Neural progenitor cell (in vitro differentiated cells): ENCODE measurements at places on chromosomes 3 and 15. TPM values are rescaled to one million over a fixed set of nuclear protein-coding genes. Genes with fewer than 3 reads are reported as not detected.

- H3K4me3 ChIP-seq: no peak overlapping the region
- no peaks in the 10 kb centered on the region for H3K4me1 ChIP-seq
- DNase-seq: no peak
- no peaks in the 10 kb centered on the region for H3K36me3 ChIP-seq
- H3K27ac ChIP-seq: no peak overlapping the region
These were observed 260.0 kb upstream of the THBS1 start for GRCh38 chr15:39320886-39321285.

CERS3 gene
- total RNA-seq: 0.15 TPM in 1 of 2 replicates, not detected in the other

DNA sequence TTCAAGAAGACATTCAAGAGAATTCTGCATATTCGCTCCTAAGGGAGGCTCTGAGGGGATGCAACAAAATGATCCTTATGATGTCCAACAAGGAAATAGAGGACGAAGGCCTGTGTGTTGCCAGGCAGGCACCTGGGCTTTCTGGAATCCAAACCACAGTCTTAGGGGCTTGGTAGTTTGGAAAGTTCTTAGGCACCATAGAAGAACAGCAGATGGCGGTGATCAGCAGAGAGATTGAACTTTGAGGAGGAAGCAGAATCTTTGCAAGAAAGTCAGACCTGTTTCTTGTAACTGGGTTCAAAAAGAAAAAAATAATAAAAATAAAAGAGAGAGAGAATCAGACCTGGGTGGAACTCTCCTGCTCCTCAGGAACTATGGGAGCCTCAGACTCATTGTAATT is 11.7 kb upstream of the ATG7 start:
- H3K4me1 ChIP-seq: peaks cover 7% of the 10 kb centered on the region
- no peaks in the 10 kb centered on the region for H3K36me3 ChIP-seq
- peaks cover 31% of the 10 kb centered on the region for H3K27me3 ChIP-seq
- no peak for DNase-seq

SAMMSON gene
- total RNA-seq: not detected in 2 replicates

DNA sequence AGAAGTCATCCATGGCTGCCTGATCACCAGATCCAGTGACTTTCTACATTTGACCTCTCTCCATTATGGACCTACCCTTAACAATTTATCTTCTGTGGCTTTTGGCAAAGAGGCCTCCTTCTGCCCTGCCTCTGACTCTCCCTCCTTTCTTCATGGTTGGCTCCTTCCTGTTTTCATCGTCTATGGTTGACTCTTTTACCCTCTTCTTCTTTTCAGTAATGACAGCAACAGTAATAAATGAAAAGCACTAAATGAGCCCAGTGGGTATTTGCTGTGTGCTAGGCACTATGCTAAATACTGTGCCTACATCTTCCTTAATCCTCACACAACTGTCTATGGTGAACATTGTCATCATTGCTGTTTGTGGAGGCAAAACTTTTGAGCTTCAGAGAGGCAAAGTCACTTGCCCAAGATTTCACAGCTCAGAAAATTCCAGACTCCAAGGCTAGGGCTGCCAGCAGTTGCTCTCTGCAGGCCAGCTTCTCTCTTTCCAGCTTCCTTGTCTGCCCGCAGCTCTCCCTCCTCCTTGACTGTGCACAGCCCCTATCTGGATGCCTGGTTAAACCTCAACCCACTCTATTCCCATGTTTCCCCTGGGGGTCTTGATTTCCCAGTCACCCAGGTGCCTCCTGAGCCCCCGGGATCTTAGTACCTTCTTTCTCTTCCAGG is 24.6 kb downstream of the ITPR1 start:
- no peaks in the 10 kb centered on the region for H3K36me3 ChIP-seq
- no peaks in the 10 kb centered on the region for H3K27me3 ChIP-seq
- peaks cover 13% of the 10 kb centered on the region for H3K4me1 ChIP-seq
- DNase-seq: no peak
- no peak overlapping the region for H3K27ac ChIP-seq
- H3K4me3 ChIP-seq: no peak overlapping the region

DNA sequence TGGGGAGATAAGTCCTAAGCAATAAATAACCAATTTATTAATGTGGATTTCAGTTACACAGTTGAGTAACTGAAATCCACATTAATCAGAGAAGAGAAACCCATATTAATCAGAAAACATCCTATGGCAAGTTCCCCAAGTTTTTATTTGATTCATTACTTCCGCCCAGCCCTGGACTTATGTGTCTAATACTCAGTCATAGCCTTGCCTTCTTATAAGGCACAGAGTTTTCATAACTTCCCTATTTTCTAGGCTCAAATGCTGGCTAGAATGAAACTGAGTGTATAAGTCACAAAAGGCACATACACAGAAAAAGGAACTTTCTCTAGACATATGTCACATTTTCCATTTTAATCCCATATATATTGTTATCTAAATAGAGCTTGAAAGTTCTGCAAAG is 28.8 kb downstream of the CD47 start:
- H3K27ac ChIP-seq: no peak overlapping the region
- H3K4me3 ChIP-seq: no peak overlapping the region
- no peaks in the 10 kb centered on the region for H3K27me3 ChIP-seq
- no peaks in the 10 kb centered on the region for H3K36me3 ChIP-seq

- no peak overlapping the region for H3K27ac ChIP-seq
- H3K4me1 ChIP-seq: peaks cover 60% of the 10 kb centered on the region
- H3K4me3 ChIP-seq: no peak overlapping the region
- H3K36me3 ChIP-seq: no peaks in the 10 kb centered on the region
These were observed 253.2 kb downstream of the NR2F2 start for GRCh38 chr15:96583671-96584070.

FRMD4B gene
- 13.0 and 17.3 TPM in 2 replicates for total RNA-seq

- no peak overlapping the region for H3K27ac ChIP-seq
- no peaks in the 10 kb centered on the region for H3K27me3 ChIP-seq
- H3K4me1 ChIP-seq: no peaks in the 10 kb centered on the region
- H3K4me3 ChIP-seq: no peak overlapping the region
These were observed 10.3 kb downstream of the ATG7 start for GRCh38 chr3:11282250-11283138.

NFKBIZ gene
- 14.7 and 19.7 TPM in 2 replicates for total RNA-seq
